AG09319 (cell line): ENCODE measurements at places on chromosomes 3 and 15.

GRCh38 chr15:86384186-86384585 is 304.5 kb downstream of the AGBL1 start:
- no peak for DNase-seq

DNA sequence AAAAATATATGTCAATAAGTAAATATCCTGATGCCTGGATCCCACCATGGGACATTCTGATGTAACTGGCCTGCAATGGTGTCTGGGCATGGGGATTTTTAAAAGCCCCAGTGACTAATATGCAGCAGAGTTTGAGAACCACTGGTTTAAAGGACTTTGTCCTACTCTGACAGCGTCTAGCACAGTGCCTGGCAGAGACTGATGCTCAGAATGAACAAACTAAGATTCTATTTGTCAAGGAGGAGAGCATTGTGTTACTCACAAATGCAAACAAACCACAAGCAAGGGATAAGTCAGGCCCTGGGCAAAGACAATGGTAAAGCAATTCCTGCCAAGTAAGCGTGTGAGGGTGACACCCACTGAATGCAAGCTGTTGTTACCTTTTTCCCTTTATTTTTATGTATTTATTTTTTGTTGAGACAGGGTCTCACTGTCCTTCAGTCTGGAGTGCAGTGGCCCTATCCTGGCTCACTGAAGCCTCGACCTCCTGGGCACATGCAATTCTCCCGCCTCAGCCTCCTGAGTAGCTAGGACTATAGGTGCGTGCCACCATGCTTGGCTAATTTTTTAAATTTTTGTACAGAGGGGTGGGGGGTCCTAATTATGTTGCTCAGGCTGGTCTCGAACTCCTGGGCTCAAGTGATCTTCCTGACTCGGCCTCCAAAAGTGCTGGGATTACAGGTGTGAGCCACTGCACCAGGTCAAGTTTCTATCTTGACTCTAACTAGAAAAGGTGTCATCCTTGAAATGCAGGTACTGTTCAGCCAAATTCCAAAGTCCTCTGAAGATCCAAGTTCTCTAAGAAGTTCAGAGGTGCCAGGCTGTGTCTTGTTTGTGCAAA is 909 bp upstream of the GPD1L start:
- no peak for DNase-seq

GRCh38 chr3:54565956-54566355 is 361.9 kb downstream of the LRTM1 start:
- no peak for DNase-seq

GRCh38 chr3:134078169-134078831 is 48.6 kb upstream of the SLCO2A1 start:
- DNase-seq = no peak

DNA sequence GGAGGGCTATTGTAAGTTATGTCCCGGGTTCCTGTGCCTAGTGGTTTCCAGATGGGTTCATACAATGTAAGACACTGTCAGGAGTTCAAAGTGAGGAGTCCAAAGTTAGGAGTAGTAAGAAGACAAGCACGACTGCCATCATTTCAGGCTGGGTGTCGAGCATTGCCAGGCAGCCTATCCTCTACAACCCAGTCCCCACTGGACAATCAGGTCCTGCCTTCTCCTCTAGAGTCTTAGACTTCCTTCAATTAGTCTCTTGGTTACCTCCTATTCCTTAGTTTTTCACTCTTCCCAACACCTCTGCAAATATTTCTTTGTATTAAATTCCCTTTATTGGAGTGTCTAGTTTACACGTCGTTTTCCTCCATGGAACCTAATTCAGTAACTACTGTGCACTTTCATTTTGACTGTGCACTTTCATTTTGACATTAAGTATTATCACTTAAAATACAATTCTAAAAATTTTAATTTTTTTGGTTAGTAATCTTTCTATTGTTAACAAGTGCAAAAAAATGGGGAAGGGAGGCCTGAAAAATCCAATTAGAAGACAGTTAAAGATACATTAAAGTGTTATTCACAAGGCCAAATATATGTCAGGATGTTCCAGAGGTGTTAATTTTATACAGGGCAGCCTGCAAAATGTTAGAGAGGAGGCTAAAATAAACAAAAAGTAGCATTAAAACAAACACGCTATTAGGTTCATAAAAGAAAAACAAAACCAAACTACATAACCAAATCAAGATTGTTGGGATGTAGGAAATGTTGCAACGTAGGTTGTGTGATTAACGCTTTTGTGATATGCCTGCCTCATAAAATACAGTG is 155.3 kb downstream of the TBL1XR1 start:
- no peak for DNase-seq

DNA sequence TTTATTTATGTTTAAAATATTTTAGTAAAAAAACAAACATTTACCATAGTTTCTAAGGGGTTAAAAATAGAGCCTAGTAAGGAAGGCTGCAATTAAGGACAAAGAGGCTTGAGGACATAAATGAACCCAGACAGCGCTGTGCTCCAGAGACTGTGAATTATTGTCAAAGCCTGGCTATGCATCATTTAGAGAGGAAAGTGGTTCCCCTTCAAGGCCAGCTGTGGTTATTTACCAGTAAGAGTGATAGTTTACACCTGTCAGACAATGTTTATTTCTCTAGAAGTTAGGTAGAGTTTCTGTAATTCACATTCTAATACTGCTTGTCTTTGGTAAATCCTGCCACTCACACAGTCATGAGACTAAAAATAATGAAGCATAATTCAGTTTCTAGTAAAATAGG is 32.4 kb upstream of the PIK3R4 start:
- no peak for DNase-seq

GRCh38 chr3:83023086-83023485 is 1261.6 kb upstream of the GBE1 start:
- no peak for DNase-seq
